ENCODE measurements at places on chromosomes 5 and 9. TPM values are rescaled to one million over a fixed set of nuclear protein-coding genes. Genes with fewer than 3 reads are reported as not detected.

DNA sequence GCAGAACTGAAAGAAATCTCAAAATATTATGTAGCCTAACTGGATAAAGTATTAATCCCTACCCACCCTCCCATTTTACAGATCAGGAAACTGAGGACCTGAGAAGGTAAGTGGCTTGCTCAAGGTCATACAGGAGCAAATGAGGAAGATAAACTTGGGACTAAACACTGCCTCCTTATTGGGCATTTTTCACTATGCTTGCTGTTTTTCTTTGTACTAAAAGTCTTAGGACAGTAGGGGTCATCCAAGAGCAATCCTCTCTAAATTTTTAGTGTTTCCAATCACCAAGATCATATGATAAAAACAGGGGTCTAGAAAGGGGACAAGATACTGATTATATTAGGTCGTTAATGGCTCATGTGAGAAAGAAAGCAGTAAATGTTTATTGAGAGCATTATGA, 80.8 kb downstream of the RORB start:
- DNase-seq: no peak

DNA sequence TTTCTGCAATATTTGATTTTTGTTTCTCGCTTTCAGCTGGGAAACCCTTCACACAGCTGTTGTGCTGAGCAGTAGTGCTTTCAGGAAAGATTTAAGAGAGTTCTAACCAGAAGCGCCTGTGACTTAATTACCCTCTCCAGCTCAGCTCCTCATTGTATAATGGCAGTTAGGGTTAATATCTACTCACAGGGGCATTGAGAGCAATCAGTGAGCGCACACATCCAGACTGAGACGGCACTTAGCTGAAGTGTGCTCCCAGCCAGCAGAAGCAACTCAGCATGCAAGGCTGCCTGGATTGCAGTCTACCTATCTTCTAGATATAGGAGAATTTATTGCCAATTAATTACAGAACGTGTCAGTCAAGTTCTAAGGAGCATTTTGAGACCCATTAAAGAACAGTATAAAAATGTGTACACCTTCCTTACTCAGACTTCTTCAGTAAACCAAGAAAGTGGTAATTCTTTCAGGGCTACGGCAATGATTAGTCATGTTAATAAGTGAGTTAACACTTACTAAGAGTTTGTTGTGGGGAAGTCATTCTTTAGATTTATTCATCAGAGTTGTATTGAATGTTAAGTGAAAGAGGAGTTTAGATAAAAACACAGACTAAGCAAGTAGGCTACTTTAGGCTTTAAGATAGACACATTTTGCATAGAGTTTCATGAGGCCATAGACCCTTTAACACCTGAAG, 111.7 kb upstream of the PCAT7 start:
- DNase-seq: no peak

DNA sequence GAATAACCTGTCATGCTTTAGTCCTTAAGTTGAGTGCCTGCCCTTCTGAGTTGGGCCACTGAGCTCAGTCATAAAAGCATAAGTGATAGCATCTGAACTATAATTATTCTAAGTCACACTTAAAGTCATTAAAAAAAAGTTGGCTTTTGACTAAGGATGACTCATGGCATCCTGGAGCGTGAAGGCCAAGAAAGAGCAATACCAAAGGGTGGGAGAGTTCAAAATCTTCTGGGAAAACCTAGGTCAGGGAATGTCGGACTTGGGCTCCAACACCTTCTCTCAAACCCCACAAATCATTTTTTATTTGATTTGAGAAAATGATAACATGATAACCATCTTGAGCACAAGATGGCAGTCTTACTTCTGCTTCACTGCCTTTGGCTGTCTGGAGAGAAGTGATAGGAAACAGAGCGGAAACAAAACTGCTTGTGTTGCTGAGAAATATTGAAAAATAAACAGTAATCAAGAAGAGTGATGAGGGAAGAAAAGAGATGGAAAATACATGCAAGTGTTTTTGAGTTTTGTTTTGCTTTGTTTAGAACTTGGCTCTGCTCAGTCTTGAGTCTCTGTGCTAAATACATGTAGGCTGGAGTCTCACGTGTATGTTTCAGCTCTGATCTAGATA, 16.9 kb upstream of the NTRK2 start:
- no peak for DNase-seq

FBP1 gene
- total RNA-seq: 1.9 TPM

- DNase-seq: no peak
These were observed 120.6 kb downstream of the FOCAD start for GRCh38 chr9:20804489-20805250.

LIFR gene
- total RNA-seq: 7.8 TPM

GRCh38 chr5:122182491-122182921, 53.2 kb downstream of the ZNF474 start:
- peak; percentile 42 for DNase-seq

DNA sequence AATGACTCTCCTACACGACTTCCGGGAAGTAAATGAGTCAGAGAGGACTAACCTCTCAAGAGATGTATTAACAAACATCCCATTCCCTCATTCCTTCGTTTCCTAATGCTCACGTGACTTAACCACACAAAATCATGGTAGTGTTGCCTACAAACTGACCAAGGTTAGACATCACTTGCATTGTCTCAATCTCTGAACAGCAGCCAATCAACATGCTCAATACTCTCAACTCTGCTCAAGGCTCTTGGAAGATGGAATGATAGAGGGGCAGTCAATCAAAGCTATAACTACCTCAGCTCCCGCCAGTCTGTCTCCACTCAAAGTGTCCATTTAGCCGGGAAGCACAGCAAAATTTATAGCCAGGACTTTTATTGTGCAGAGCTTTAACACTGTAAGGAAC, 143.8 kb upstream of the PIK3R1 start:
- no peak for DNase-seq

- no peak for DNase-seq
These were observed 261.1 kb upstream of the DAPK1 start for GRCh38 chr9:87236546-87236945.

- DNase-seq: no peak
These were observed 10.2 kb upstream of the ERMP1 start for GRCh38 chr9:5842929-5843793.

C5orf52 gene
- total RNA-seq: not detected

- peak; percentile 72 for DNase-seq
These were observed 33.1 kb upstream of the HTR4 start for GRCh38 chr5:148687427-148687826.

Measured in H9 (cell line).